ENCODE measurements at places on chromosomes 6 and 20.

DNA sequence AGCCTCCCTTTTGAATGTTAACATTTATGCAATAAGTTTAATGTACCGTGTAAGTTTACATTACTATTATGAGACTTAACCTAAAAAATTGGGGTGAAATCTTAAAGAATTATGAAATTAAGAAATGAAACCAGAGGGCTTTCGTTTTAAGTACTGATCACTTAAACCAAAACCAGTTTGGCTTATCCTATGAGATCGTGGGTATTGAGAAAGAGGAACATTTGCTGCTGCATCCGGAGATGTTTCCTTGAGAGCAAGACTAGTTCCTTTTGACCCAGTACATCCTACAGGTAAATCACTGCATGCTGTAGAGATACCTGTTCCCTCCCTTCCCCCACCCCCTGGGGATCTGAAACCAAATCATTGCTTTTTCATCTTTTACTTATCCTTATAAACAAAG is 201.3 kb downstream of the ESR1 start:
- no peak for DNase-seq

DNA sequence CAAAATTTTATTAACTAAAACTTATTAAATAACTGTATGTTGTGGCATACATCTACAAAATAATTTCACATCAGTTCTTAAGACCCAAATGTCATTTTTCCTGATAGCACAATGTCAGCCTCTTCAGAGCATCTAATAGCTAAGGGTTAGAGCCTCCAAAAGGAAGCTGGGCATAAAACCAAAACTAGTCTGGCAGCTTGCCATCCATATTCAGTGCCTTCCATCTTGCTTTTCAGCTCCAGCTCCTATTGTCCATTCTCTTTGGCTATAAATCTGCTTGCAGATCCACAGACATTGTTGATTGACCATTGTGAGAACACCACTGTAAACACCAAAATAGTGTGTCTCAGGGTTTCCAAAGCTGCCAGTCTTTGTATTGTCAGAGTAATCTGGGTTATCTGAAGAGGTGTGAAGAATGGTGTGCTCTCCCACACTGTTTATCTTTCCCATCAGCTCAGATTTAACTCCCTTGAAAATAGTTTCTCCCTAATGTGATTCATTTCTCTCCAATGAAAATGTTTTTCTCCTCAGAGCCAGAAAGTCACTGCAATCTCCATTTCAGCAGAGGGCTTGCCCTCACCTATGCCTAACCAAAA is 154.8 kb upstream of the KCNQ5 start:
- peak; percentile 31 for DNase-seq

GRCh38 chr6:32519118-32519909 is 10.8 kb downstream of the HLA-DRB5 start:
- no peak for DNase-seq

GRCh38 chr6:157263881-157264397 is 59.4 kb downstream of the TMEM242 start:
- no peak for DNase-seq

GRCh38 chr20:13139459-13140150 is 81.5 kb upstream of the ISM1 start:
- DNase-seq: no peak

- peak; percentile 6 for DNase-seq
These were observed 183.3 kb downstream of the FOXC1 start for GRCh38 chr6:1792989-1793388.

DNA sequence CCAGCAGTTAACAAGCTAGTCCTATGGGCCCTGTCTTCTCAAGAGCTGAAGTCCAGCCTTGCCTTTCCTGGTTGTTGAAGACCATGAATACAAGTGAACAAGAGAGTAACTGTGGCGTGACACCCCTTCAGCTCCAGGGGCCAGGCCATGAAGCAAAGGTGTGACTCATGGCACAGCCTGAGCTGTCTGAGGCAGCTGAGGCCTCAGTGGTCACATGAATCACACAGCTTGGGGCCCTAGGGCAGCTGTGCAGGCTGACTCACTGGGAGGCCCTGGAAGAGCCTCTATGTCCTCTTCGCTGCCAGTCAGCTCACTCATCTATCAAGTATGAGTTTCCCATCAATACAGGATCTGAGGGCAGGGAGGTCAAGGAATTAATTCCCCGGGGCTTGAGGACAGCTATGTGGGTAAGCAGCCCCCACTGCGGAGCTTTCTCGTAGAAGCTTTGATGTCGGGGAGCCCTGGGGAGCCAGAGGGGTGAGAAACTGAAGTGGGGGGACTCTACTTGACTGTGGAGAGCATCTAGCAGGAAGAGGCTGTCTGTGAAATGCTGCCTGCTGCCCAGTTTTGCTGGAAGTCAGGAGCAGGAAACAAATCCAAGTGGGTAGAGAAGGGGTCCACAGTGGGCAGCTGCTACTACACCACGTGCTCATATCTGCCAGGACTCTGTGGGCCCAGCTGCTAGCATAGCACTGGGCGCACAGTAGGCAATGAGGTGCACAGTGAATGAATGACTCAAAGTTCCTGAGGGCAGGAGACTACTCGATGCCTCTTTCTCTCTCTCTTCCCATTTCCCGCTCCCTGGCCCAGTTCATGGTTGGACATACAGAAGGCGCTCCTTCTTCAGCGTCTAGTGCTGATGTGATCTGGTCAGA is 13.7 kb upstream of the FAM83C start:
- DNase-seq: no peak

- peak; percentile 26 for DNase-seq
These were observed 99.3 kb downstream of the B3GAT2 start for GRCh38 chr6:70857387-70858077.

- DNase-seq: no peak
These were observed 37.8 kb upstream of the ASXL1 start for GRCh38 chr20:32320305-32320704.

DNA sequence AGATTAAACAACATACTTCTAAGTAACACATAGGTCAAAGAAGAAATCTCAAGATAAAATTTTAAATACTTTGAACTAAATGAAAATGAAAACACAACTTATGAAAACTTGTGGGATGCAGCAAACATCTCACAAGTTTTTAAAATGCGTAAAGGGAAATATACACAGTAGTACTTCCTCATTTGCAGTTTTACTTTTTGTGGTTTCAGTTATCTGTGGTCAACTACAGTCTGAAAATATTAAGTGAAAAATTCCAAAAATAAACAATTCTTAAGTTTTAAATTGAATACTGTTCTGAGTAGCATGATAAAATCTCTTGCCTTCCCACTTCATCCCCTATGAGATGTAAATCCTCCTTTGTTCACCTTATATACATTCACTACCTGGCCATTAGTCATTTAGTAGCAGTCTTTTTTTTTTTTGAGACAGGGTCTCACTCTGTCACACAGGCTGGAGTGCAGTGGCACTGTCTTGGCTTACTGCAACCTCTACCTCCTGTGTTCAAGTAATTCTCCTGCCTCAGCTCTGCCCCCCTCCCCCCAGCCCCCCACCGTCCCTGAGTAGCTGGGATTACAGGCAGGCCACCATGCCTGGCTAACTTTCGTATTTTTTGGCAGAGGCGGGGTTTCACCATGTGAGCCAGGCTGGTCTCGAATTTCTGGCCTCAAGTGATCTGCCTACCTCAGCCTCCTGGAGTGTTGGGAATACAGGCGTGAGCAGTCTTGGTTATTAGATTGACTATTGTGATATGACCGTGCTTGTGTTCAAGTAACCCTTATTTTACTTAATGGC is 154.6 kb upstream of the AHI1 start:
- DNase-seq: no peak

- no peak for DNase-seq
These were observed 102.3 kb downstream of the TBC1D7 start for GRCh38 chr6:13226071-13226470.

GRCh38 chr6:116596815-116597214 is 19.5 kb upstream of the RSPH4A start:
- no peak for DNase-seq

- no peak for DNase-seq
These were observed 37.8 kb downstream of the PTPRT start for GRCh38 chr20:43151901-43152300.

GRCh38 chr6:6841571-6841970 is 253.1 kb downstream of the LY86 start:
- DNase-seq: no peak

DNA sequence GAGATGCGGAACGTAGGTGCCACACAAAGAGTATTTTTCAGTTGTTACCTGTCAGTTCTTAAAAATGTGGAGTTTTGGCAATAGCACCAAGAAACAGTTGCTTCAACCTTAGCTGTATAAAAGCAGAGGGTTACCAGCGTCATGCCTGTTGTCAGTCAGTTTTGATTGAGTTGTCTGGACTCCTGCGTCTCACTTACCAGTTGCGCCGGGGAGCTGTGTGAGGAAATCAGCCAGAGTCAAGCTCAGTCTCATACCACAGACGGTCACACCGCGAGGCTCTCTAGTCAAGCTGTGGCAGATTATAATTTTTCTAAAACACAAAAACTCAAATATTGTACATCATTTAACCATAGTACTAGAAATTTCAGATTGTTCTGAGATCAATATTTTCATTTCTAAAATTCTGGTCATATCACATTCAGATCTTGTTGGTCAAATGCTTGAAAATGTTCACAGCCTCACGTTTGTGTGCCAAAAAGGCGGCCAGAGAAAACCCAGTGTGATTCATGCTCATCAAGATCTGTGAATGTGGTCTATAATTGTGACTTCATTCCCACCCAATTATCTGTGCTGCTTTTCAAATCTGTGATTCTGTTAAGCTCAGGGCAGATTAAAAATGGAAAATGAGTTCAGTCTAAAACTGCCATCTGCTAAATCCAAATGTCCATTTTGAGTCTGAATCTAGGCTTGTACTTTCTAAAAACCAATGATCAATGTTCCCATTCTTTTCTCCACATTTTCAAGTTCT is 37.5 kb downstream of the SASH1 start:
- DNase-seq: no peak

GRCh38 chr6:81777586-81778268 is 25.2 kb upstream of the TENT5A start:
- no peak for DNase-seq

GRCh38 chr6:111122458-111123286 is 35.4 kb downstream of the SLC16A10 start:
- no peak for DNase-seq

DNA sequence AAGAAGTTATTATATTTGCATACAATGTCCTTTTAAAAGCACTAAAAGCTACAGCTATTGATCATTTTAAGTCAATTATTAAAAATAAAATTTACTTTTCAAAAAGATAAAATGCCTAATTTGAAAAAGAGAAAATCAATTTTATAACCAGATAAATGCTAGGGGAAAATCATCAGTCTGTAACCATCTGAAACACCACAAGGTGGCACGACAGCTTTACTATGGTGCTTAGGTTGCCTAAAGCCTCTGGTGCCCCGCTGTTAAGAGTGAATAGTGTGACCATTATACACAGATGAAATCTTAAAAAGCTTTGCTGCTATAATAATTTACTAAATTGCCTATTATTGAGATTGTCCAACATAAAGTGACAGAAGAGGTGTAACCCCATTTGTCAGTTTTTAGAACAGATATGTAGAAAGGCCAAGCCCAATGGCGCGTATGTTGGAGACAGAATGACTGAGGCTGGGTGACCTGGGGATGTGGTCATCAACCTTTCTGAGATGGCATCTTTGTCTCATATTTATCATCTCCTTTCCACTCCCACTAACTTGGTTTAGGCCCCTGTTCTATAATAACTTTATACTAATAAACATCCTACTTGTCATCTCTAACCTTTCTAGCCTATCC is 100.8 kb downstream of the MOXD1 start:
- DNase-seq: peak; percentile 13

DNA sequence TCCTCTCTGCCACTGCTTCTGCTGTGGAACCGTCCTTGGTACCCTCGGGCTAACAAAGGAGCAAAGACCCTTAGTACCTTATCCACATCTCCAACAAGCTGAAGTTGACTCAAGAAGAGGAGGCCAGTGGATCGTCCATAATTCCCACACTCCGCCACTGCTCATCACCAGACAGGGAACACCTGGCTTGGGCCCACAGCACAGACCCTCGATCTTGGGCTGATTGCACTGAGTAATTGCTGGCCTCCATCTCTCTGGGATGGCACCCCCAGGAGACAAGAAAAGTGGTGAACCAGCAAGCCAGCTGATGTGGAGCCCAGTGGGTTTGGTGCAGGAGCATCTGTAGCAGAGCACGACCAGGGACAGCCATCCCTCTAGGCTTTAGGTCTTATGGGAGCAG is 109.4 kb upstream of the GRIK2 start:
- no peak for DNase-seq

- DNase-seq: peak; percentile 28
These were observed 528.9 kb downstream of the MAFB start for GRCh38 chr20:40160097-40160550.

DNA sequence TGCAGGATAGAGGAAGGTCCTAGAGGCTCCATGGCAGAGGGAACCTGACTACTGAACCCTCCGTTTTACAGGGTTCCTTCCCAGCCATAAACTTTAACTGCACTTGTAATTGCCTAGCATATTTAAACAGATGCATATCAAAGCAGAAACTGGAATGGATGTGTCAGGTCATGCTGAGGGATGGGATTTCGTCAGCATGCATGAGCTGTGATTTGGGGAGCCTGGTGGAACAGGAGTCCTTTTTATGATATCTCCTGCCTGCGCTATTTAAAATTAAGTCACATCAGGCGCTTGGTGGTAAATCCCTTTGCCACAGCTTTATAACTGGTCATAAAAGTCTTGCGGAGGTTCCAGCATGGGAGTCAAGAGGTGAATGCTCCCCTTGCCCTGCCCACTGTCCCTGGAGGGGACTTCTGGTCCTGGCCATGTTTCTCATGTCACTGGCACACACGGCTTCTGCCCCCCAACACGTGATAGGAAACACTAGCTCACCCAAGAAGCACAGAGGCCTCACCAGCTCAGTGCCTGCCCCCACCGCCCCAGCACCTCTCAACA is 26.0 kb upstream of the PCMTD2 start:
- DNase-seq: no peak

DNA sequence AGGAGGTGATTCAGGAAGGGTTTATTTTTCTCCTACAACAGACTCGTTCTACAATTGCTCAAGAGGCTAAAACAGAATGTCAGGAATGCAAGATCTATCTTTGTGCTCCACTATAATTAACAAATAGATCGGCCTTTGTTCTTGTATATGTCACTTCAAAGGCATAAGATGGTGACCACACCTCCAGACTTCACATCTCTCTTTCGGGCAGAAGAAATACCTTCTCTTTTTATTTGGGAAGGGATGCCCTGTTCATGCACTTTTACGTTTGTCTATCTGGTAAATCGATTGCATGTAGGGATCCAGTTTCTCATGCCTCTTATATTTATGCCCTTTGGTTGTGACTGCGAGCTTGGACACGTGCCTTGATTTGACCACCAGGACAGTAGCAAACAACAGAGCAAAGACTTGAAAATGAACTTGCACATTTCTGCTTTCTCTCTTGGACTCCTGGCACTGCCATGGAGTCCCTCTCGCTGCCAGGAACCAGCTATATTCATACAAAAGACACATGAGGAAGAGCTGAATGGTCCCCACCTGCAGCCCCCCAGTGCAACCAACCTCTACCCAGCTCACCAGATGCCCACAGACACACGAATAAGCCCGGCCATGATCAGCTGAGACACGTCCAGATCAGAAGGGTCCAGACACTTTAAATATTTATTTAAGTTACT is 219.8 kb upstream of the STXBP5 start:
- DNase-seq: no peak

Data from NCI-H1436 (cell line).